Stimulated activated CD8-positive, alpha-beta memory T cell treated with anti-CD3 and anti-CD28 coated beads, Interleukin-7, amount 100 ng/mL, for 1 hour (primary cell): ENCODE measurements at places on chromosomes 3 and 15.

GRCh38 chr3:150545419-150546225, 674 bp downstream of the SERP1 start:
- peak; percentile 19 for DNase-seq

- no peak for DNase-seq
Observed at GRCh38 chr15:88741671-88742070, 61.6 kb upstream of the ACAN start.

DNA sequence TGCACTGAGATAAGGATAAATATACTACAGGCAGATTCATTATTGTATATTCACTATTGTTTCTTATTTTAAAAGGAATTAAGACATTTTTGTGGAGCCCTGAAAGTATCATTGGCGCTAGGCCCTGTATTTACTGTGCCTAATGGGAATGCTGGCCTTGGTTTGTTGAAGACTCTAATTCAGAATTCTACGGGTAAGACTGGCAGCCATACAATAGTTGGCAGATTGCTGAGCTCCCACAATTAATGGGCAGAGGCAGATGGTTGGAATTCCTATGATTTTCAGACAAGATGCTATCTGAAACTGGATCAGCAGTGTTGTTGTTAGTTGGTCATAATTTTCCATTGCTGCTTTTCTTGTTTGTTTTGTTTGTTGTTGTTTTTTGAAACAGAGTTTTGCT, 14.7 kb downstream of the PGBD4 start:
- no peak for DNase-seq

GRCh38 chr15:25596644-25597562, 158.1 kb upstream of the UBE3A start:
- no peak for DNase-seq

GRCh38 chr3:27287052-27287451, 82.1 kb downstream of the NEK10 start:
- DNase-seq, result no peak

DNA sequence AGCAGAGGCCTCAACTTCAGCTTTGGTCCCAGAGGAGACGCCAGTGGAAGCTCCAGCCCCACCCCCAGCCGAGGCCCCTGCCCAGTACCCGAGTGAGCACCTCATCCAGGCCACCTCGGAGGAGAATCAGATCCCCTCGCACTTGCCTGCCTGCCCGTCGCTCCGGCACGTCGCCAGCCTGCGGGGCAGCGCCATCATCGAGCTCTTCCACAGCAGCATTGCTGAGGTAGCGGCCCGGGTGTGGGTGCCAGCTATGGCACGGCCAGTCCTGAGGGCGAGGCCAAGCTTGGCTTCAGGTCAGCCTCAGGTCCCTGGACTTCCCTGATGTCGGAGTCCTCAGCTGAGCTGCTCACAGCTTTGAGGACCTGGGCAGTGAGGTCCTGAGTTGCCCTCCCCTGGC, 5.7 kb upstream of the STAB1 start:
- DNase-seq, result no peak

DNA sequence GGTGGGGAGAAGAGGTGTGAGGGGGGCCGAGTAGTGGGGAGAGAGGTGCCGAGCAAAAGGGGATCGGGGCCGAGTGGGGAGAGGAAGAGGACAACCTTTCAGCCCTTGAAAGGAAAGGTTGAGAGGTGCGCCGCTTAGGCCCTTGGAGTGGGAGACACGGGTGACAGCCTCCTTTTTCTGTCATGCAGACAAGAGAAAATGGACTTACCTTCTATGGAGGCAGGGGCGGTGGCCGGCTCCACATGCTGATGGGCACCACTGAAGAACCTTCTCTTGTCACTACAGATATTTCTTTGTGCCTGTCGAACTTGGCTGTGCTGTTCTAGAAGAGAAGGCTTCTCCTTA, 421 bp downstream of the KLHL18 start:
- no peak for DNase-seq

GRCh38 chr15:101121511-101122090, 130.2 kb downstream of the CHSY1 start:
- DNase-seq, result no peak

GRCh38 chr3:52480768-52481715, 14.1 kb upstream of the STAB1 start:
- DNase-seq, result no peak

DNA sequence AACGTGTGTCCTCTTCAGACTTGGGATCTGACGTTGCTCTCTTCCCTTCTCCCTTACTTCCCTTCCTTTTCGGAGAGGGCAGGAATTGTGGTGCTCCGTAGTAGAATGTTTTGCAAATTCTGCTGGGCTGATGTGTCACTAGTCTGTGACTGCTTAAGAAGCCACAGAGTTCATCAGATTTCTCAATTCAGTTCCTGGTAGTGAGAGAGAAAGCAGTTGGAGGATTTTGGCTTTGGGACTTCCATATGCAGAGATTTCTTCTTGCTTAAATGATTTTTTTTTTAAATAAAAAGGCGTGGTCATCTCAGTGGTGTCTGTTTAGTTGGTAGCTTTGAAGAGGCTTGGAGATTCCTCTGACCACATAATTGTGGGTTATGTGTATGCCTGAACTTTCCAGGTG, 10.1 kb downstream of the CEMIP start:
- DNase-seq, result no peak

DNA sequence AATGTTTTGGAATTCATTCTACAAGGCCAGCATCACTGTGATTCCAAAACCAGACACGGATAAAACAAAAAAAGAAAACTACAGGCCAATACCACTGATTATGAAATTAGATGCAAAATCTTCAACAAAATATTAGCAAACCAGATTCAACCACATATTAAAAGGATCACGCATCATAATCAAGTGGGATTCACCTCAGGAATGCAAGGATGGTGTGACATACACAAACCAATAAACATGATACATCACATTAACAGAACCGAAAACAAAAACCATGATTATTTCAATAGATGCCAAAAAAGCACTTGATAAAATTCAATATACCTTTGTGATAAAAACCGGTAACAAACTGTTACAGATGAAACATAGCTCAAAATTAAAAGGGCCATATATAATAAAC, 48.9 kb downstream of the DLG1 start:
- DNase-seq, result no peak

DNA sequence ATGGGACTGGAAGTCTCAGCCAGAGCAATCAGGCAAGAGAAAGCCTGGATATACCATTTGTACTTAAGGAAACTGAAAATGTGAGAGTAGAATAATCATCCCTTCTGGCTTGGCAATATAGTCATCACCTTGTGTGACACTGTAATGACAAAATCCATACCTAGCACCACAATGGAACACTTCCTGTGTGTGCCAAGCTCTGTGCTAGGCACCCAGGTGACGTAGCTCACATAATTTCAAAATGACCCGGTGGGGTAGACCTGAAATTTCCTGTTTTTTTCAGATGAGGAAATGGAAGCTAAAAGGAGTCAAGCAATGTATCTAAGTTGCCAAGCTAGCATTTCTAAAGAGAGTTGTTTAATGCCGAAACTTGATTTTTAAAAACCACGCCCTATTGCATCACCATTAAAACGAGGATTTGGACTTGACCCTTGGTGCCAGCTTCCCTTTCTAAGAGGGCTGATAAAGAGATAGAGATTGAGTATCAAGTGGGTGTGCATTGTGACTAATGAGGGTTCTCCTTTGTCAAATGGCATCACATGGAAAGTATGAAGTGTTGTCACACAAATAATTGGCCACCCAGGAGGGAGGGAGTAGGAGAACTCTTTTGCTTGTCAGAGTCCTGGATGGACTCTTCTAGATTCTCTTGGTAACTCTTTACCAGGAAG, 141.3 kb upstream of the PDZRN3 start:
- no peak for DNase-seq

DNA sequence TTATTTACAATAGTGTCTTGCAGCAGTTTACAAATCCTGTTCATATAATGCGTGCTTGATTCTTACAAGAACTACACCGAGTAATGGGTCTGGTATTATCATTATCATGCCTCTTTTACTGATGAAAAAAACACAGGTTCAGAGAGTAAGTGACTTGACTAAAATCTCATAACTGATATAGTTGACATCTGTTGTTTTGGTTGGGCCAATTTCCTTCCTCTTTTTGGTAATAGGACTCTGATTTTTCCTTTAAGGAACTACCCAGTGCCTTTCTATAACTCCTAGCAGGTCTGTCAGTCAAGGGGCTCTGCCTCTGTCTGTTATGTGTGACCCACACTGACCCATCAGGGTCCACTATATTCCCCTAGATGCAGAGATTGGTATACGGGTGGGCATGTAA, 14.6 kb upstream of the BLOC1S6 start:
- DNase-seq, result no peak

- DNase-seq, result no peak
Observed at GRCh38 chr15:91611561-91612323, 241.8 kb upstream of the SLCO3A1 start.

GRCh38 chr3:140062461-140062860, 127.5 kb downstream of the CLSTN2 start:
- no peak for DNase-seq

- no peak for DNase-seq
Observed at GRCh38 chr3:66582721-66583423, 82.0 kb upstream of the LRIG1 start.

- DNase-seq, result no peak
Observed at GRCh38 chr3:42635111-42635510, 18.4 kb upstream of the ZBTB47 start.

DNA sequence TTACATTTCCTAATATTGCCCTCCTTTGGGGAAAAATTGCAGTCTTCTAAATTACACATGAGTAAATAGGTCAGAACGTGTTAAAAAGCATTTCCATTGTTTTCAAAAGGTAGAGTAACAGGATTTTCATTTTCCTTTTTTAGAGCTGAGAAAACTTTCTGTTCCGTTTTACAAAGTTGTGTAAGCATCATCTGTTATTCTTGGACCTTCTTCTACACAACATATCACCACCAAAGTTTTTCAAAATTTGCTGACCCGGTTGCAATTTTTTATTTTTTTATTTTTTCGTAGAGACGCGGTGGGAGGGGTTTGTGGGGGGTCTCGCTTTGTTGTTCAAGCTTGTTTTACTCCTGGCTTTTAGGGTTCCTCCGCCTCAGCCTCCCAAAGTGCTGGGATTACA, 1.1 kb downstream of the CCDC39 start:
- no peak for DNase-seq

GRCh38 chr3:150172356-150172755, 201.7 kb upstream of the PFN2 start:
- no peak for DNase-seq

DNA sequence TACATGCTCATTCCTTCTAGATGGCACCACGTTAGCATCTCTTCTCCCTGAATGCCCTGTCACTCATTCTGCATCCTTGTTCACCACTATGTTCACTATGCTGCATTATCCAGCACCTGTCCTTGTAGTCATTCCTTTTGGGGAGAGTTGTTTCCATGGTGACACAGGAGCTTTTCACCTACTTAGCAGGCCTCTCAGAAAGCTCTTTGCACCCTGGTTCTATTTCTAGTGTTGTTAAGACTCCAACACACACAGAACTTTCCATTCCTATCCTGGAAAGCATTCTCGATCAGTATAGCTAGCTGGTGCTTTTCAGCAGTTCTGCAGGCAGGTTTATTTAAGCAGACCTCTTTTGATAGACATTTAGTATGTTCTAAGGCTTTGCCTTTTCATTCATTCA, 6.7 kb upstream of the RPL14 start:
- no peak for DNase-seq

DNA sequence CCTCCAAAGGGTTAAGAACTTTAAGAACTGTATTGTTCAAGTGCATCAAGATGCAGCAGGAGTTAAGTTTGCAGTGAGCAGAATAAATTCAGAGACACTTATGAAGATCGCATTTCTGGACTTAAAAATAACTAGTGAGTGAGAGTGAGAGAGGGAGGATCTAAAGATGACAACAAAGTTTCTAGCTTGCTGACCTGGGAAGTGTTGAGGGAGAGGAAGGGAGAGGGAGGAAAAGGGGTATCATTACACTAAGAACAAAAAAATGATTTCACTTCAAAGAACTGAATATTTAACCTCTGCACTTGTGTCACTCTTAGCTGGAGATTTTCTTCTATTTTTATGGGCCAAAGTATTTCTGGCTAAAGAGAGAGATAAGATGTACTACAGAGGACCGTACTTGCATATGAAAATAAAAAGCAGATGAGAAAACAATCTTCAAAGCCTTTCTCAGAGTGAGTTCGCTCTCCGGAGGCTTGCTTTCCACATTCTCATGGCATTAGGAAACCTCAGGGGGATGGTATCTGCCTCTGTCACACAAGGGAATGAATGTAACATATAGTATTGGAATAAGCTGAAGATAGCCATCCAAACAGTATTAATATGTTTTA, 91.4 kb upstream of the TJP1 start:
- no peak for DNase-seq

DNA sequence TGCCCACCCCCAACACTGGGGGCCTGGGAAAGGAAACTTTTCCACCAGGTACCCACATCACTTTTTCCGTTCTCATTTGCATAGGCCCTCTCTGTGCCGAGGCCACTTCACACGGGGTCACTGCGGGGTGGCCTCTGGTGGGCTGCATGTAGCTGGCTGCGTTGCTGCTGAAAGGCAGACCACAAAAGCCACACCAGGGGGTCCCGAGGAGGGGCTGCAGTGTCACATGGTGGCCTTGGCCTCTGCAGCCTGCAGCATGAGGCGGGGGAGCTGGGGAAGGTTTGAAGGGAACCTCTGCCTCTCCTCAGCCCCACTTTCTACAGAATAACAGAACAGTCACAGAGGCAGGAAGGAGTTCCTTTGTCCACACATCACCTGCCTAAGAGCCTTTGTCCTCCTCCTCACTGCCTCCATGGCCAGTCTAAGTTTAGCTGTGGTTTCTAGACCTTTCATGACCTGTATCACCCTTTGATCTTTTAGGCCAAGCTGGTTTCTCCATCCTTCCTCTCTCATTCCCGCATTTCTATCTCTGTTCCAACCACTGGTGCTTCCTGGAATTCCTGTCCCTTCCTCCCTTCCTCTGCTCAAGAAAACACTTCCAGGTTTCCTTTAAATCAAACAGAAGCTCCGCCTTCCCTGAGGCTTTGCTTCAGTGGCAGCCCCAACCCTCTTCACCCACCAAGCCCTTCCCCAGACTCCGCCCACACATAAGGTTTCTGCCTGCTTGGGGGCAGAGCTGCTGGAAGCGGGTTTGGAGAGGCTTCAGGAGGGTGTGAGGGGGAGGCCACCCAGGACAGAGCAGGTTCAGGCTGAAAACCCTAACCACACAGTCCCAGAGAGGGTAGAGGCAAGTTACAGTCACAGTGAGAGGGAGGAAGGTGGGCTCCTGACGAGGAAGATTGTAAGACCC, 150.7 kb upstream of the TLE3 start:
- no peak for DNase-seq

DNA sequence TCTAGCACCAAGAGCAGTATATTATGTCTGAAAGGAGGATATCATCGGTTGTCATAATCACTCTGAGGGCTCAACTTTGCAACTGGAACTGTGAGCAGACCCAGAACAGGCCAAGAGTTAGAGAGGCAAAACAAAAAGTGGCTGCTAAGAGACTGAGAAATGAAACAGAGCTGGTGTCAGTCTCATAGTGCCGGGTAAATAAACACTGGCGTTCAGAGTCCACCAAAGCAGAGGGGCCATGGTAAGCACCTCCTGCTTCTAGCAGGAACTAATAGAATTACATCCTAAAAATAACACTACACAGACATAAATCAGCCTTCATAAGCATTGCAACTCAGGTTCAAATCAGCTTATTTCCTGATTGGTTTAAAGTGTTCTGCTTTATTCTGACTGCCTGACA, 10.3 kb upstream of the IL12A start:
- DNase-seq, result no peak
